GM12864 (cell line): ENCODE measurements at places on chromosomes 4 and X.

DNA sequence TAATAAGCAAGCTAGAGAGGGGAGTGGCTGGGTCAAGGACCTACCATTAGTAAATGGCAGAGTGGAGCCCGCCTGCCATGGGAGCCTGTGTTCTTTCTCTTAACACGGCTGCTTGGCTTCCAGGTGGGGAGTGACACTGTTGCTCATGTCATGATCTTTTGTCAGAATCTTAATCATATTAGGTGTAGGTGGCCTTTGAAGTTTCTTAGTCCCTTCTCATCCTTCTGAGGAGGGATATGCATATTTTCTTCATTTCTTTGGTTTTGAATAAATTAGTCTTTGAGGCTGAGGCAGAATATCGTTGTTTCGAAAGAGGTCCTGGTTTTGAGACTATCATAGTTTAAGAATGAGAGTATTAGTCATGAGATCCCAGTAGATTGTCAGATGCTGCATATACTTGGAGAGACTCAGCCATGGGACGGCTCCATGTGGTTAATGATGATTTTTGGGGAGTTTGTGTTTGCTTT, 28.9 kb downstream of the SNX25 start:
- DNase-seq = no peak

GRCh38 chr4:168511780-168512489, 15.1 kb downstream of the PALLD start:
- no peak for DNase-seq

GRCh38 chr4:604131-604530, 21.2 kb upstream of the PDE6B start:
- no peak for DNase-seq

GRCh38 chrX:132393085-132393484, 95.8 kb downstream of the MBNL3 start:
- no peak for DNase-seq

- DNase-seq = no peak
Measured at GRCh38 chr4:168453146-168453545, 27.1 kb downstream of the DDX60L start.

DNA sequence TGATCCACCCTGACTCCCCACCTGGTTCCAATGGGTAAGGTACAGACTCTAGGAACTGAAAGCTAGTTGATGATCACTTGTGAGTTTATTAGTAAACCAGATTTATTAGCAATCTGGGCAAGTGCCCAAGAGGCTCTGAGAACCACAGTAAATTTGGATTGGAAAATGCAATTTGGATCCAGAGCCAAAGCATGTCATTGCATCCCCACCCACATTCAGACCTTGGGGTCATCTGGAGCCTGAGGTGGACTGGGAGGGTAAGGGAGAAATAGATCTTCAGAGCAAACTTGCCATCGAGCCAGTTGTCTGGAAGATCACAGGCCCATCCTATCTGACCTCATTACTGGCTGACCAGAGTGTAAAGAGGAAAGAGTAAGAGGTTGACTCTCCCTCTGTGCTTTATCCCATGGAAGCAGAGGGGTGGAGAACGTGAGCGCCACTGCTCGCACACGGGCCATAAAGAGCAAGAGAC, 78.7 kb upstream of the RASGEF1B start:
- DNase-seq = no peak

- DNase-seq = no peak
Measured at GRCh38 chr4:107699466-107700206, 20.4 kb downstream of the PAPSS1 start.

DNA sequence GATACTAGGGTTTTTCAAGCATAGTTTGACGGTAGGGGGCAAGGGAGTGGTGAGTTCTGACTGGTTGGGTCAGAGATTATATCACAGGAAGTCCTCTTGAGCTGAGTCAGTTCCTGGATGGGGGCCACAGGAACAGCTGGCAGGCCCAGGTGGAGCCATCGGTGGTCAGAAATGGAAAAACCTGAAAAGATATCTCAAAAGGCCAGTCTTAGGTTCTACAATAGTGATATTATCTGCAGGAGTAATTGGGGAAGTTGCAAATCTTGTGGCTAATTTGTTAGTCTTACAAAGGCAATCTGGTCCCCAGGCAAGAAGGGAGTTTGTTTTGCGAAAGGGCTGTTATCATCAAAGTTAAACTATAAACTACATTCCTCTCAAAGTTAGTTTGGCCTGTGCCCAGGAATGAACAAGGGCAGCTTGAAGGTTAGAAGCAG, 159.3 kb downstream of the PTCHD1 start:
- no peak for DNase-seq

- DNase-seq = no peak
Measured at GRCh38 chr4:13580036-13580435, 35.7 kb upstream of the NKX3-2 start.

GRCh38 chr4:120771907-120772306, 150.6 kb downstream of the PRDM5 start:
- DNase-seq = no peak

DNA sequence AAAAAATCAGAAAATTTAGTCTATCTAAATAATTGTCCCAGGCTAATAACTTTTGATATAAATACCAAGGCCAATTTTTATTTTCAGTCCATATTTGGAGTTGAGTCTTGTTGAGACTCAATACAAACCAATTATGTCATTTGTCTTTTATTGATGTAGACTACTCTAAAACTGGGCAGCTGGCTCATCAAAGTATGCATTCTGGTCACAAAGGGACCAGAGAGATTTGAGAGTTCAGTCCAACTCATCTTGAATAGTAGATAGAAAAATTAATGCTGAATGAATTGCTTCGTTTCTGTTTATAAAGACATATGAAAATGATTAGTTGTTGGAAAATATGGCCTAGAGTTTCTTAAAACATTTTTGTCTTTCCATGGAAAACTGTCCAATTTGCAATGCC, 412.5 kb upstream of the KLHL4 start:
- DNase-seq = no peak

GRCh38 chr4:89172865-89173264, 61.5 kb downstream of the TIGD2 start:
- no peak for DNase-seq

DNA sequence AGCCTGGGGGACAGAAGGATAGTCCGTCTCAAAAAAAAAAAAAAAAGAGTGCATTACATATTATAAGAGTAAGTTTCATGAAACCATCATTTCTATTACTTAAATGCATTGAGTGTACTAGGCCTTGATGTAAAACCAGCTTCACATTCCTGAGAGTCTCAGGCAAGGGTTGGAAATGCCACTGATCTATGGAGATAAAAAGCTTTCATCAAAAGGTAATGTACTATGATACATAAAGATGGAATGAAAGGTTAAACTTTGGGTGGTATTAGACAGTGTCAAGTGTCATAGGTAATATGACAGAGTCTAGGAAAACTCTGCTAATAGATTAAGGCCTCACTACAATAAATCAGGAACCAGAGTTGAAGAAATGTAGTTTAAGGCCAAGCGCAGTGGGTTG, 7.4 kb downstream of the CFAP97 start:
- DNase-seq = no peak

- no peak for DNase-seq
Measured at GRCh38 chrX:15511563-15511962, 11.0 kb downstream of the BMX start.

GRCh38 chr4:21858971-21859370, 89.6 kb downstream of the KCNIP4 start:
- no peak for DNase-seq

DNA sequence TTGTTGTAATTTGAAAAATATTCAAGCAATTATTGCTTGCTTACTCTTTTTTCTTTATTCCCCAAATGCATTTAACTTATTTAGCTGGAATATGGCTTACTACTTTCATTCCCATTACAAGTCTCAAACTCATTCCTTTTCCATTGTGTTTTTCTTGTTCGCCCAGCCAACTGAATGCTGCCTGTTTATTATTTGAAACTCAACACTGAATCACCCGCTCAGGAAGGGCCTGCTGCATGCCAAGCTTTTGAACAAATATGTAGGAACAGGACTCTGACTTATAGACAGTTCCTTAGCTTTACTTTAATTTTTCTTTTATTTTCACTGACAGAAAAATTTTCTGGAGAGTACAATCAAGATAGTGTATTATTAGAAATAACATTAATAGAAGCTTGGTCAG, 12.9 kb downstream of the PCDH18 start:
- DNase-seq = no peak

GRCh38 chr4:181761156-181761555, 482.0 kb upstream of the TENM3 start:
- no peak for DNase-seq

DNA sequence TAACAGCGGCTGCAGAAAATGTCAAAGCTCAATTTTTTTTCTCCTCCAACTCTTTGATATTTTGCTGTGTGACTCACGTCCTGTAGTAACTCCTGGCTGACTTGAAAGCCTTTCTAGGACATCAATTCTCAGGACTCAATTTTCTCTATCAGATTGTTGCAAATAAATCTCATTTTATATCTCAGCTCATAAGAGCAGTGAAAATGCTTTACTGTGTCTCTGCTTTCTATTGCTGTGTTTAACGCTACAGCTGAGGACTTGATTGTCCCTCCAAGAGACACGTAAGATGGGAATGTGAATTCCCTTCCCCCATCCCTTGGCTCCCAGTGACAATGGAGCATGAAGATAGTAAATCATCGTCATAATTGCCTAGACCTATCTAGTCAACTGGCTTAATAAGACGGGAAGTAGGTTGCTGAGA, 20.5 kb upstream of the CBR4 start:
- DNase-seq = no peak

- no peak for DNase-seq
Measured at GRCh38 chr4:8343262-8343966, 73.9 kb downstream of the HTRA3 start.

DNA sequence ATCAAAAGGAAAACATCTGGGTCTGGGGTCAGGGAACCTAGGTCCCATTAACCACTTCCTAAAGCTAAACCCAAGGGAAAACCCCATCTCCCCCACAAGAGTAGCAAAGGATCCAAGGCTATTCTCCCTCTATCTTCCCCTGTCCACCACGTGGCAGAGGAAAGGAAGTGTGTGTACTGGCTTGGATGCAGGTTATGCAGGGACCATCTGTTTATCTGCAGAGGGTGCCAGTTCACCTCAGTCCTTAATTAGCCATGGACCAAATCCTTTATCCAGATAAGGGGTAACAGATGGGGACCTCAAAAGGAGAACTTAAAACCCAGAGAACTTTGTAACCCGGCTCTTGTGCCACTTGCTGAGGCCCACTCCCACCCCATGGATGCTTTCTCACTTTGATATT, 135.3 kb downstream of the ZNF518B start:
- DNase-seq = no peak

GRCh38 chr4:11039634-11040131, 355.1 kb upstream of the CLNK start:
- DNase-seq = no peak

GRCh38 chr4:71237641-71238040, 101.2 kb upstream of the SLC4A4 start:
- no peak for DNase-seq

DNA sequence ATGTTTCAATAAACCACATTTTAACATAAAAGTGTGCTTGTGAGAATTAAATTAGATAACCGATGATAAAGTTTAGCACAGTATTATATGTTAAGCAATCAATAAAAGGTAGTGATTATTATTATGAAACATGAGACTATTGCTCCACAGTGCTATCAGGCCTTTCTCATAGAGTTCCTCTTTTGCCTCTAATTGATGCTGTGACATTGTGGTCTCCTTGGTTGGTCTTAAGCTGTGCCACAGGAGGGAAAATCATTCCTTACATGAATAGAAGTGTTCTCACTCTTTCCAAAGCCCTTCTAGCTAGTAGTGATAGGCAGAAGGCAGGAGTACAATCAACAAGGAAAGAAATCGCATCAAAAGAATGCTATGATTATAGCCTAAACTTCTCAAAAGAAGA, 9.2 kb upstream of the PDHA2 start:
- DNase-seq = no peak

DNA sequence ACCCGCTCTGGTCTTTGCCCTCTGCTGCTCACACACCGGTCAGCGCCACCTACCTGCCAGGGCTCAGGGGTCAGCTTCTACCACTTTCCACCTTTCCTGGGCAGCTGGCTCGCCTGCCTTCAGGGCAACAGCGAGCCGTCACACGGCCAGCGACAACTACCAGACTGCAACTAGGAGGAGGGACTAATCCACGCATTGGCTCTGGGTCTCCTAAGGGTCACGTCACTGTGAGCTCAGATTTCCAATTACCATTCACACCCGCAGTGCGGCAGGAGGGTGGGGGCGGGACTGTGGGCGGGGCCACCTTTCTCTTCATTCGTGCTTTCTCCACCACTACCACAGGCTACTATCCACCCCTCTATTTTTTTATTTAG, at the start of gene BEX5:
Gene BEX5 (minus strand): TSS at position 172 of the 374 bp plus-strand sequence. CDS start 1,712 bp downstream, outside the sequence.
- DNase-seq = peak; percentile 41

DNA sequence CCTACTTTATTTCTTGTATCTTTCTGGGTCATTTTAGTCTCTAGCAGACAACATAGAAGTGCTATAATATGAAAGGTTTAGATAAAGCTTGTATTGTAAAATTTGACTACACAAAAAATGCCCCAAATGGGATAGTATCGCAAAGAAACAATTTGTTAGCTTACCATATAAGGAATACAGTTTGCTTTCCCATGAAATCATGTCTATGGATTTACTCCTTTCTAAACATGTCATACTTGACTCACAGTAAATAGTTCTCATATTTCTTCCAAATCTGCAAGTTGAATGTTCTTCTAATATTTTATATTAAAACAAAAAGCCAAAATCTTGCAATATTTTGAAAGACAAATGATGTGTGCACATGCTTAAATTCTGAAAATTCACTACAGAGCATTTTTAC, 103.9 kb downstream of the PPA2 start:
- DNase-seq = no peak

DNA sequence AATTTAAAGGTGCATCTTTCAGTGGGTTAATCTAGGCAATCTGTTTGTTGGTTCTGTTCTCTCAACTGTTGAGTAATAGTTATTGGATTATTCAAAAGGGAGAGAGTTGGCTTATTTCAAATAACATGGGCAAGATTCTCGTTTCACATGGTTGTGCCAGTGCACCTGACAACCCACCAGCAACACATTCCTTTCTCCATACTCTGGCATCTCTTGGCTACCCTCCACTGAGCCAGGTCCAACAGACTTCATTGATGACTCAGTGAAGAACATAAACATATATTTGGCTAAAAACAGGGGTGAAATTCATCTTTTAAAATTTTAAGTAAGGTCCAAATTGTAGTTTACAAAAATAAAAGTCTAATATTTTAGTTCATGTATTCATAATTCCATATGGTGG, 967.2 kb downstream of the RPA4 start:
- DNase-seq = no peak

DNA sequence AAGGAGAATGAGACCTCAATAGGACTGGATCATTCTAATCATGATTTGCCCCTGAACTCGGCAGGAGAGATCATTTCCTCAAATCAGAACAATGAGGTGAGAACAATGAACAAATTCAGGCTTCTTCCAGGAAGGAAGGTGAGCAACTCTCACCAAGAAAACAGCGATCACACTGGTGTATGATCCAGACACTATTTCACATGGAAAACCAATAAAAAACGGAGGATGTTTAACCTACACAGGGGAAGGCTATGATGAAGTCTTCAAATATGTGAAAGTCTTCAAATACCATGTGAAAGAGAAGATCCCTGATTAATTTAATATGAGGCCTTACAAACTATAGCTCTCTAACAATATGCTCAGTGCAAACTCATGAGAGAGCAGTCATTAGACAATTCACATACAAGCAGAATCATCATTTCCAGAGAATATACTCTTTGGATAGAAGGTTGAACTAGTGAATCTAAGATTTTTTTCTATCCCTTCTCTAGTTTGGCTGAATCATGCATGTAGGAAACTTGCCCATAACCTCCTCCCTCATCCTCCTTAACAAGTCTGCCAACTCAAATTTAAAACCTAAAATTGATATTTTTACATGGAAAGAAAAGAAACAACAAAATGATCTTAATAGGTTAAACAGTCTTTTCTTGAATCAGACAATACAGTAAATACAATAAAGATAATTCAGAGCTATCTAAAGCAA, 122.5 kb downstream of the ADAMTS3 start:
- no peak for DNase-seq
